ENCODE measurements at places on chromosomes 2 and 18.

DNA sequence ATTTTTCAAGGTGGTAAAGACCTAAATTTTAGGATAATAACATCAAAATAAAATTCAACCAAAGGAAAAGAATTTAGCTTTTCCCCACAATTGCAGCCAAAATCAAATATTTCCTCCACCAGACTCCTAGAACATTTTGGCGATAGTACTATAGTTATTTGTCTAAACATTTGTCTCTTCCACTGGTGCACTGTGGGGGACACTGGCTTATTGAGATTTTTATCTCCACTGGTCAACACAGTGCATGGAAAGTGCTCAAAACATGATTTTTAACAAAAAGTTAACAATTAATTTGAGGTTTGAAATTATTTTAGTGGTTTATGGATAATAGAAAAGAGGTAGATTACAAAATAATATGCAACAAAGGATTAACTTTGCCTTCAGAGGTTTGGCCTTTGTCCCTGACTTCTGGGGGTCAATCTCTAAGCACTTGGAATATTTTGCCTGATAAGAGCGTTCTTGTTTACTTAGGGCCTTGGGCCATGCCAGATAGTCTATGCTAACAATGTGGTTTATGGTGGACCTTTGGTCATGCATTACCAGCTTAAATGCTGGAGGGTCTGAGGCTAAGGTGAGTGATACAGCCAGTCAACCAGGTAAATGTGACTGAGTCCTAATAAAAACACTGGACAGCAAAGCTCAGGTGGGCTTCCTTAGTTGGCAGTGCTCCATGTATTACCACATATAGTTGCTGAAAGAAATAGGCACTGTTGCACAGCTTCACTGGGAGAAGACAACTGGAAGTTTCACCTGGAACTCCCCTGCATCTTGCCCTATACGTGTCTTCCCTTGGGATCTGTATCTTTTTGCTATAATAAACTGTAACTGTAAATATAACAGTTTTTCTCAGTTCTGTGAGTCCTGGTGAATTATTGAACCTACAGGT is 67.2 kb upstream of the SATB2 start:
- DNase-seq = no peak
- no peaks in the 10 kb centered on the region for H3K36me3 ChIP-seq
- H3K27me3 ChIP-seq = no peaks in the 10 kb centered on the region
- H3K4me1 ChIP-seq = no peaks in the 10 kb centered on the region
- H3K4me3 ChIP-seq = no peak overlapping the region
- H3K27ac ChIP-seq = no peak overlapping the region

DNA sequence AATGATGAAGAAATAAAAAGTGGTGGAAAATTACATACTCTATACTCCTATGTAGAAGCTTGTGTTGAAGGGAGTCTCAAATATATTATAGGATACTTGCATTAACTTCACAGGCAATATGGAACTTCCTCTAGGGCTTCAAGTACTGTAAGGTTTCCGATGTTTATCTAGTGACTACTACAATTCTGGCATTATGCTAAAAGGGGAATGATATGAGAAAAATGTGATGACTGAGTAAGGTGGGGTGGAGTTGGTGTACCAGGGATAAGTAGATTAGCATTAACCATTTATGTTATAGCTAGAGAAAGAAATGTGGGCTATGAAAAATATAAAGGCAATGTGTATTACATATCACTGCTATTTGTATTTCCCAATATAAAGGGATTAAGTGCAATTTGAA is 229.5 kb downstream of the DCC start:
- H3K4me1 ChIP-seq = no peaks in the 10 kb centered on the region
- H3K36me3 ChIP-seq = no peaks in the 10 kb centered on the region
- no peak overlapping the region for H3K4me3 ChIP-seq
- no peak overlapping the region for H3K27ac ChIP-seq

DNA sequence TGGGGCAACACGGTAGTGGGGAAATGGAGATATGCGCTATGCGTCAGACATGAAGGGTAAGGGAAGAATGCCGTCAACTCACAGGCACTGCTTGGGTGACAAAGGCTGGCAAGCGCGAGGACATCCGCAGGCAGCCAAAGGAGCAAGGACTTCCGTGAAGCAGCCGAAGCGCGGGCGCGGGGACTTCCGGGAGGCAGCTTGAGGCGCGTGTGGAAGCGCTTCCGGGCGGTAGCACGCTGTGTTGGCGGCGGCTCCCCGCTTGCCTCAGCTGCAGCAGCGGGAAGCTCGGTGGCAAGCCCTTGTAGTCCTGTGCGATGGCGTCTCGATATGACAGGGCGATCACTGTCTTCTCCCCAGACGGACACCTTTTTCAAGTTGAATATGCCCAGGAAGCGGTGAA is at the start of gene PSMA8:
PSMA8 (plus strand) TSS at position 218 of the 400 bp plus-strand sequence; CDS start at position 315, 97 bp downstream.
- DNase-seq = peak; percentile 56
- H3K4me3 ChIP-seq = no peak within 1 kb of the TSS
- peak within 1 kb of the TSS; percentile 61 for H3K27ac ChIP-seq
- no peaks in the 10 kb centered on the region for H3K27me3 ChIP-seq

DNA sequence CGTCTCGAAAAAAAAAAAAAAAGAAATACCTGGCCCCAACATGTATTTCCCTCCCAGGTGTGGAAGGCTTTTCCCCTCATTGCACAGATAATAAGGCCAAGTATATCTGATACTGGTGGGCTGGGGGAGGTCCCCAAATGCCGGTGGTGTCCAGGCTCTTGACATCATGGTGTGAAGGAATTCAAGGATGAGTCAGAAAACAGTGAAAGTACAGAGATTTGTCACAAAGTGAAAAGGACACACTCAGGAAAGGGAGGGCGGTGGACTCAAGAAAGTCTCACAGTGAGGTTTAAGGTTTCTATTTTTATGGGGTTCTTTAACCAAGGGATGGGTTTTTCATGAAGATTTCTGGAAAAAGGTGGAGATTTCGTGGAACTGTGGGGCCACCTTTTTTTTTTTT is 37.8 kb upstream of the FZD5 start:
- H3K27ac ChIP-seq = no peak overlapping the region
- H3K27me3 ChIP-seq = no peaks in the 10 kb centered on the region
- H3K4me3 ChIP-seq = no peak overlapping the region

DNA sequence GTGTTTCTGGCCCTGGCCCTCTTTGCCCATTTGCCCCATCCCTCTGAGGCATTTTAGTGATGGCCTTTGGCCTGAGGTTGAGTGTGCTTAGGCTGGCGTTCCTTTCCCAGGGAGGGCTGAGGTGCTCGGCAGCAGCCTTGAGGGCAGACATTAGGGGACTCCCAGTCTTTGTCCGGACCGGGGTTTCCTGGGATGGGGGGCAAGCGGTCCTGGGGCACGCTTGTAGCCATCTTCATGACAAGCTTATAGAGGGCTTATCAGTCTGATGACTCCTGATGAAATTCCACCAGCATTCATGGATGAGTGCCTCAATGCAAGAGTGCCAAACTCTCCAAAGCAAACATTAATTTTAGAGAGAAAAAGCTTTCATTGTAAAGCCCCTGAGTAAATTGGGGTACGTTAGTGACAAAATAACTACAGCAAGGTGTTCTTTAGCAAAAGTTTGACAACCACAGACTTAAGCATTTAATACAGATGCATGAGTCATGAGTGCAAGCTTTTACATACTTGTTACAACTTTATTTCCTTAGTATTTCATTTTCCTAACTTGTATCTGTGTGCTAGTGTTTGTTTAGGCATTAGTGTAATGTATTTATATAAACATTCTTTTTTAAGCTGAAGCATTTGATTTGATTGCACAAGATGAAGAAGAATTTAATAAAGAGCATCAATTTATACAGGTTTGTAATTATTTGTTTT is 45.6 kb downstream of the CEP192 start:
- no peaks in the 10 kb centered on the region for H3K27me3 ChIP-seq
- no peaks in the 10 kb centered on the region for H3K4me1 ChIP-seq
- peaks cover 29% of the 10 kb centered on the region for H3K36me3 ChIP-seq
- H3K4me3 ChIP-seq = no peak overlapping the region
- DNase-seq = no peak
